AG04449 (cell line): ENCODE measurements at places on chromosomes 6 and 20.

GRCh38 chr6:81777586-81778268, 25.2 kb upstream of the TENT5A start:
- DNase-seq = no peak

DNA sequence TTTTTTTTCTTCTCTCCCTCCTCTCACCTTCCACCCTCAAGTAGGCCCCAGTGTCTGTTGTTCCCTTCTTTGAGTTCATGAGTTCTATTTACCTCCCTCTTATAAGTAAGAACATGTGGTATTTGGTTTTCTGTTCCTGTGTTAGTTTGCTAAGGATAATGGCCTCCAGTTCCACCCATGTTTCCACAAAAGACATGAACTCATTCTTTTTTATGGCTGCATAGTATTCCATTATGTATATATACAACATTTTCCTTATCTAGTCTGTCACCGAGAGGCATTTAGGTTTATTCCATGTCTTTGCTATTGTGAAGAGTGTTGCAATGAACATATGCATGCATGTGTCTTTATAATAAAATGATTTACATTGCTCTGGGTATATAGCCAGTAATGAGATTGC, 147.9 kb downstream of the PDE7B start:
- DNase-seq = no peak

- no peak for DNase-seq
Observed at GRCh38 chr20:31637660-31638059, at the start of gene COX4I2. TSS of gene COX4I2 (plus strand) at chr20:31637912. CDS start at chr20:31639018, 1,106 bp downstream.

- no peak for DNase-seq
Observed at GRCh38 chr6:81613606-81614005, 138.9 kb downstream of the TENT5A start.

DNA sequence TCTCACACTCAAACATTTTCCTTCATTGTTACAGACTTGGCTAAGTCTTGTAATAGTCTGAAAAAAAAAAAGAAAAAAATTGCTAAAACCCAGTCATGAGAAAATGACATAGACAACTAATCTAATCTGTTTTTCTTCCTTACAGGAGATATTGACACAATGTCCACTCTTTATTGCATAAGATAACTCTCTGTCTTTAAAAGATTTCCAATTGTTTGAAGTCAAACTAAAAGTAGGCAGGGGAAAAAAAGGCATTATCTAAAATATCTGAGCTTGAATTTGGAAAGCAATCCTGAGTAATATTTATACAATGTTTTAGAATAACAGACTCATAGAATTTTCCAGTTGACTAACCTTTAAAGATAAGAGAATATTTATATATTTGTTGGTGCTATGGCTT, 233.0 kb upstream of the CEP162 start:
- DNase-seq = no peak
